H1 (cell line): ENCODE measurements at places on chromosomes 7 and 10.

DNA sequence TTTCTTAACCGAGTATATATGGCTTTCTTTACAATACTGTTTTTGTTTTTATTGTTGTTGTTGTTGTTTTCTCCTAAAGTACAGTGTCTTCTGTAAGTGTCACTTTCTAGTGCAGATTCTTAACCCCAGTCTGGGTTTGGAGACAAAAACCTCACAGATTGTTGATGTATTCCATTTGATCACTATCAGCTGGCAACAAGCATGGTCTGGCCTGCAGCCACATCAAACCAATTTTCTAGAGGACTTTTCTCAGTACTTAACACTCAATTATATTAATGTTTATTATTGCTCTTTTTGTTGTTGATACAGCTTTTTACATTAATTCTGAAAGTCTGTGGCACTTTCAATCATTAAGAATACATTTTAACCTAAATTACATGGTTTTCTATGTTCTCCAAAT, 17.1 kb downstream of the LRRN3 start:
- no peak for DNase-seq

DNA sequence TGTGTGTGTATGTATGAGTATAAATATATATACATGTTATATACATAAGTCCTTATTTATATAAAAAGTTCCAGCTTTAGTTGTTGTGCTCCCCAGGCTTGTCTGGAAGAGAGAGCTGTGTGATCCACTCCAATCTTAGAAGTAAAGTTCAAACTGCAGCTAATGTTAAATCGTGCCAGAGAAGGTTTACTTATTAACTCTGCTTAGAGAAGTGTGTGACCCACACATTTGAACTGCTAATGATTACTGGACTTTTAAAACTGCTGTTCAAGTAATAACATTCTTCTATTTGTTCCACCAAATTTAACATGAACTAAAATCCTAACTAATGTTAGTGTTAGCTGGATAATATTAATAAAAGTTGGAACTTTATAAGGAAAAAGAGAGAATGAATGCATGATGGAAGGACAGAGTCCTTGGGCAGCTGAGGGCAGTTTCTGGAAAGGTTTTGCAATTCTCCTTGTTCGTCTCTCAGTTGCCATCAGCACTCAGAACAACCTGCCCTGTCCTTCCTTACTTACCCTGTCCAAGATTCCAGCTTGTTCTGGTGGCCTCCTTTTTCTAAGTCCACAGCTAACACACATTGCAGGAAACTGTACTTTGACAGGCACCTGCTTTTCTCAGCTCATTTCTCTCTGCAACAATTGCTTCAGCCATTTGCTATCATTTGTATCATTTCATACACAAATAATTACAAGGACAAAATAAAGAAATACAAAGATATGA, 162.6 kb downstream of the FAM107B start:
- DNase-seq: no peak

GRCh38 chr10:75959209-75959608, 527.8 kb downstream of the LRMDA start:
- DNase-seq: no peak

DNA sequence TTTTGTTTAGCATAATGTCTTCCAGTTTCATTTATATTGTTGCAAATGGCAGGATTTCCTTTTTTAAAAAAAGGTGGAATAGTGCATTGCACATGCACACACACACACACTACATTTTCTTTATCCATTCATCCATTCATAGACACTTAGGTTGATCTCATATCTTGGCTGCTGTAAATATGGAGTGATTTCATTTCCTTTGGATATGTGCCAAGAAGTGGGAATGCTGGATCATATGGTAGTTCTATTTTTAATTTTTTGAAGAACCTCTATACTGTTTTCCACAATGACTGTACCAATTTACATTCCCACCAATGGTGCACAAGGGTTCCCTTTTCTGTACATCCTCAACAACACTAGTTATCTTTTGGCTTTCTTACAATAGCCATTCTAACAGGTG, 68.9 kb downstream of the EBLN1 start:
- DNase-seq: no peak

GRCh38 chr10:108911814-108912541, 1011.3 kb downstream of the XPNPEP1 start:
- peak; percentile 64 for DNase-seq

DNA sequence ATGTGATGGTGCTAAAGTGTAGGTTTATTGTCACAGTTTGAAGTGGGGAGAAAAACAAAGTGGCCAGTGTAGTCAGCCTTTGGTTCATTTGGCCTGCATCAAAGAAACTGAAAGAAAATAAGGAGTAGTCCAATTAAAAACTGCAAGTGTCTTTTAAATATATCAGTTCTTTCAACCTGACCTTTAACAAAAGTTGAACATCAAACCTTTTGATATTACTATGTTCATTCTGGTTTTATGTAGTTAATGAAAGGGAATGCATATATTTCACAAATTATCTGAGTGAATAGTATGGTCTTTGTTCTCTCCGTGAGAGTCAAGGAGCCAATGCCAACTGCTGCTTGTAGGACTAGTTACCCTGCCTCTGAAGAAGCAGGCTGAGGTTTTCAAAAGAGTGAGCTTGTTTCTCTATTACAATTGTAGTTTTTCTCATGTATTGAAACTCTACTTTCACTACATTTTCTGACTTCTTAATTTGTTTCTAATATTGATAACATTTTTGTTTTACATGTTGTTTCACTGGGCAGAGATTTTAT, 1160.8 kb upstream of the LRRTM3 start:
- DNase-seq: no peak

DNA sequence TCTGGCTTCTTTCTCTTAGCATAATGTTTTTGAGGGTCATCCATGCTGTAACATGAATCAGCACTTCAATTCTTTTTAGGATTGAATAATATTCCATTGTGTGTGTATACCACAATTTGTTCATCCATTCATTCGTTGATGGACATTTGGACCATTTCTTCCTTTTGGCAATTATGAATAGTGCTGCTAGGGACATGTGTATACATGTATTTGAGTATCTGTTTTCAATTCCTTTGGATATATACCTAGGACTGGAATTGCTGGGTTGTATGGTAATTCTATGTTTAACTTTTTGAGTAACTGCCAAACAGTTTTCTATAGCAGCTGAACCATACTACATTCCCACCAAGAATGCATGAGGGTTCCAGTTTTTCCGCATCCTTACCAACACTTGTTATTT, 39.2 kb downstream of the GBF1 start:
- DNase-seq: no peak

- no peak for DNase-seq
These were observed 166.2 kb downstream of the FAM107B start for GRCh38 chr10:14608381-14609001.

DNA sequence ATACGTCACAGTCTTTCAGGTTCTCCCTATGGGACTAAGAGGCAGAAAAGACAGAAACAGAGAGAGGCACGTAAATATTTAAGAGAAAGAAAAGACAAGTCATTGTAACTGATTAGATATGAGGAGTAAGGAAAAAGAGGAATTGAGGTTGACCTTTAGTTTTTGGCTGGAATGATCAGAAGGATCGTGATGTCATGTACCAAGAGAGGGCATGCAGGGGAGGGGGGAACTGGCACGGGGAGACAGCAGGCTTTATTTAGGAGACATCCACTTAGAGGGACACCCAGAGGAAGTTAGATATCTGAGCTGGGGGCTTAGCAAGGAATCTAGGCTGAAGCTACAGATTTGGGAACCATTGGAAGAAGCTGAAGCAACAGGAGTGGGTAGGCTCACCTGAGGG, 9.2 kb upstream of the LRRC20 start:
- DNase-seq: no peak

DNA sequence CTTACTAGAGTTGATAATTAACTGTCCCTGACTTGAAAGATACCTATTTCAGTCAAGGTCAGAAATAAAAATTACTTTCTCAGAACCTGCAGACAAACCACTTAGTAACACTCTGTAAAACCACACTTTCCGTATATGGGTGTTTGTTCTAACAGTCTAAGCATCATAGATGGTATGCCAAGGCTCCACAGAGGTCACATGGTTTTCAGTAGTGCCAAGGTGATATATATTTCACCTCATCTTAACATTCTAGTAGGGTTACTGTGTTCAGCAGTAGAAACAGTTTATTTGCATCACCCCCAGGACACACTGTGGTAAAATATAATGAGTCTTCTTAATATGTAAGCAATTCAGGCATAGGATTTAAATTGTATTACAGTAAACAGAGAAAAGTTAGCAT, 61.5 kb downstream of the KCND2 start:
- DNase-seq: no peak

DNA sequence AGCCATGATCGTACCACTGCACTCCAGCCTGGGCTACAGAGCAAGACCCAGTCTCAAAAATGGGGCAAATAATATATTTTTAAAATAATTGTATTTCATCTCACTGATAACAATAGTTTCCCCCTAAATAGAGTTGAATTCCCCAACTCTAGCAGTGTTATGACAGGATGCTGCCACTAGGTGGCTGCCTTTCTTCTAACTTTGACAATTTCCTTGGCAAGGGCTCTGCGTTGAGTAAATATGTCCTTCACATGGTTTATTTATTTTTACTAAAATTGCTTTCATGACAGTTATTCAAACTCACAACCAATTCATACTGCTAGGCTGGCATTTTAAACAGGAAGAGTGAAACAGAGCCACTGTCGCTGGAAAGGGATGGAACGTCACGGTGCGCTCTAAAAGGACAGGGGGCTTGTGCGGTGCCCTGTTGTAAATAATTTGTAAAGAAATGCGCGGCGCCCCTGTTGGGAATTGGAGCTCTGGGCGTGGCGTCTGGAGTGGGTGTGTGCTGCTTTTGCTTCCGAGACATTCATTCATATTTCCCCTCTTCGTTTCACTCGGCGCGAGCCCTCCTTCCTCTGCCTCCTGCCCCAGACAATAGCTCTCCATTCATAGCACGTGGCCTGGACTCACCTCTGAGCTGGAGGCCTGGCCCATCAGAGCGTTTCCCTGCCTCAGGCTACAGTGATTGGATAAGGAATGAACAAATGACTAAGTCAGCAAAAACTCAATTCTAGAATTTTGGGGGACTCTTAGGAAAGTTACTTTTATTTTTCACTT, 20.5 kb upstream of the PITRM1 start:
- DNase-seq: peak; percentile 65

DNA sequence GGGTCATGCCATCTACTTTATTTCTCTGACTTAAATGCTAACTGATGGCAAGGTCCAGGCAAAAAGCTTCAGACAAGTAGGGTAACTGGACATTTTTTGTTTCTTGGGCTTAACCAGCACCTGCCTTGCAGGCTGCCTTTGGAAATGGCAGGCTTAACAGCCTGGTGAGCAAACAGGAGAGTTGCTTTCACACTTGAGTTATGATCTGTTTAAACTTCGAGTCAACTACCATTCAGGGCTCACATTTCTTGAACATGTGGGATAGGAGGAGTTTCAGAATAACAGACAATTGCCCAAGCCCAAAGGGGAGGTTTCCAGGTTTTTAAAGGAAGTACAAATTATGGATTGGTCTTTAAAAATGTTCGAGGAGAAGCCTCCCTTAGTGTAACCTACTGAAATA, 724.6 kb upstream of the SORCS1 start:
- DNase-seq: no peak

DNA sequence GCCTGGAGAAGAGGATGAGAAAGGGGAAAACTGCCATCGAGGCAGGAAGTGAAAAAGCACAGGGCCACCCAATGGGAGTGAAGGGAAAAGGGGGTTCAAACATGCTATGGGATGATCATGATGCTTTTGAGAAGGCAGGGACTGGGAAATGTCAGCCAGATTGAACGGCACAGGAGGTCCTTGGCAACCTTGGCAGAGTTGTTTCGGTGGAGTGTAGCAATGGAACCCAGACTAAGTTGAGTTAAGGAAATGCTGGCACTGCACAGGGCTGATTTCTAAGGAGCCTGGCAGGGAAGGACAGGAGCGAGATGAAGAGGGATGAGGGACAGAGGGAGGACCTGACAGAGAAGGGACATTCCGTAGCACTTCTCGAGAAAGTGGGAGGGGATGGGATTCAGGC, 101.4 kb downstream of the PIP4K2A start:
- no peak for DNase-seq

DNA sequence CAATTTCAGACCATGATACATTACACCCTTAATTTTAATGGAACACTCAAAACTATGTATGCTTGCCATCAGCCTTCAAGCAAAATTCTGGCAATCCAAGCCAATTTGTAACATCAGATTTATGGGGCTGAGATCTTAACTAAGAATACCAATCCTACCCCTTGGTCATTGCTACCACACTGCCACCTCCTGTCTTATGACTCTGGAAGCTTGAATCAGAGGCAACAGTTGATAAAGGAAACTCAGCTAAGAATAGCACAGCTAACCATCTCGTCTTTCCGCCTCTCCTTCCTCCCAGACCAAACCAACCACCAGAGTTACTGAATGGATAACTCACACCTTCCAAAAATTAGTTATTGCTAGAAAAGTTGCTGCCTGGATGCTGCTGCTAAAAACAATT, 7.4 kb downstream of the IGF2BP3 start:
- peak; percentile 26 for DNase-seq
